Motor neuron (in vitro differentiated cells): ENCODE measurements at places on chromosomes 1 and 21. TPM values are rescaled to one million over a fixed set of nuclear protein-coding genes. Genes with fewer than 3 reads are reported as not detected.

The OR2T2 gene
- 0.19 TPM in 1 of 2 replicates, not detected in the other for total RNA-seq

The SH3BP5L gene
- 21.7 and 25.3 TPM in 2 replicates for total RNA-seq

The NUDT4B gene
- total RNA-seq, result 0.75 and 0.92 TPM in 2 replicates

The KANK4 gene
- total RNA-seq, result 0.27 and 0.41 TPM in 2 replicates

The SH3D21 gene
- total RNA-seq, result 5.3 and 6.6 TPM in 2 replicates

The OR10T2 gene
- not detected in 2 replicates for total RNA-seq

The ARHGEF11 gene
- 41.2 and 45.6 TPM in 2 replicates for total RNA-seq

The TLR5 gene
- 1.2 and 1.4 TPM in 2 replicates for total RNA-seq

The YBEY gene
- 29.9 and 31.6 TPM in 2 replicates for total RNA-seq

The OR2T35 gene
- 0.05 and 0.10 TPM in 2 replicates for total RNA-seq

The HIVEP3 gene
- total RNA-seq, result 6.2 and 6.7 TPM in 2 replicates

The CREB3L4 gene
- 20.9 and 24.1 TPM in 2 replicates for total RNA-seq

The RAB29 gene
- 10.6 and 11.1 TPM in 2 replicates for total RNA-seq

The ETV3L gene
- 0.09 and 0.46 TPM in 2 replicates for total RNA-seq

The CELA2A gene
- total RNA-seq, result not detected in 2 replicates

The OR6N1 gene
- total RNA-seq, result 0.05 TPM in 2 replicates

The CD1D gene
- total RNA-seq, result 0.16 and 0.19 TPM in 2 replicates

The VASH2 gene
- 6.5 and 20.3 TPM in 2 replicates for total RNA-seq

The RCC2 gene
- total RNA-seq, result 44.0 and 49.4 TPM in 2 replicates

The SLC45A1 gene
- total RNA-seq, result 0.38 and 0.41 TPM in 2 replicates

The MAP10 gene
- total RNA-seq, result 7.9 and 8.3 TPM in 2 replicates

The REG4 gene
- total RNA-seq, result 0.14 TPM in 1 of 2 replicates, not detected in the other

The LMX1A gene
- total RNA-seq, result 0.14 and 0.16 TPM in 2 replicates

The RIPK4 gene
- total RNA-seq, result 0.24 and 0.34 TPM in 2 replicates

The FCRL5 gene
- total RNA-seq, result 0.41 and 0.52 TPM in 2 replicates

The IL19 gene
- 0.45 and 0.75 TPM in 2 replicates for total RNA-seq

The PAX7 gene
- 0.21 TPM in 1 of 2 replicates, not detected in the other for total RNA-seq

The TTC24 gene
- 0.36 and 0.70 TPM in 2 replicates for total RNA-seq

The DEPDC1 gene
- total RNA-seq, result 18.7 and 19.8 TPM in 2 replicates

The AK5 gene
- total RNA-seq, result 2.7 and 3.1 TPM in 2 replicates

The KLF17 gene
- 0.19 TPM in 1 of 2 replicates, not detected in the other for total RNA-seq

The CFAP45 gene
- 1.2 and 1.4 TPM in 2 replicates for total RNA-seq

The LCK gene
- total RNA-seq, result 3.1 TPM in 1 of 2 replicates, not detected in the other

The CLCN6 gene
- total RNA-seq, result 22.2 and 23.3 TPM in 2 replicates

The FCRLA gene
- total RNA-seq, result 0.16 and 0.41 TPM in 2 replicates

The S100A1 gene
- total RNA-seq, result 0.46 and 1.6 TPM in 2 replicates

The MR1 gene
- total RNA-seq, result 0.47 and 0.96 TPM in 2 replicates

The LIN28A gene
- 5.3 and 5.4 TPM in 2 replicates for total RNA-seq

The KRTAP20-4 gene
- total RNA-seq, result not detected in 2 replicates

The CAPN8 gene
- total RNA-seq, result 0.22 TPM in 1 of 2 replicates, not detected in the other

The BTBD19 gene
- 8.7 and 9.3 TPM in 2 replicates for total RNA-seq

The ZBTB48 gene
- total RNA-seq, result 33.4 and 38.0 TPM in 2 replicates
